B cell (primary cell): ENCODE measurements at places on chromosomes 11 and 22. TPM values are rescaled to one million over a fixed set of nuclear protein-coding genes. Genes with fewer than 3 reads are reported as not detected.

DNA sequence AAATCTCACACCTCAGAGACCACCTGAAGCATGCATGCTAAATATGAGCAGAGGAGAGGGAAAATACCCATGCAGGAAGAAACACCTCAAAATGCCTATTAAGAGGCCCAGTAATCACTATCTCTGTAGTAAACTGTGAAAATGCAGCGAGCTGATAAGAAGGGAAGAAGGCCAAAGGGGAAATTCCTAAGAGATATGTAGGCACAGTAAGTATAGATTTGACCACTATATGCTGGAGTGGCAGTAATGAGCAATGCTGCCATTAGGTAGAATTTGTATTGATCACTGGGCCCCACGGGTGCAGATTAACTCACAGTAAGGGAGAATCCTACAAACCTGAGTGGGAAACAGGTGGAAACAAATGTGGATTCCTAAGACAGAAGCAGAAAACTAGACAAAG is 1813.1 kb upstream of the RAG2 start:
- no peaks in the 10 kb centered on the region for H3K4me1 ChIP-seq
- H3K27ac ChIP-seq: no peak overlapping the region
- H3K4me3 ChIP-seq: no peak overlapping the region

DNA sequence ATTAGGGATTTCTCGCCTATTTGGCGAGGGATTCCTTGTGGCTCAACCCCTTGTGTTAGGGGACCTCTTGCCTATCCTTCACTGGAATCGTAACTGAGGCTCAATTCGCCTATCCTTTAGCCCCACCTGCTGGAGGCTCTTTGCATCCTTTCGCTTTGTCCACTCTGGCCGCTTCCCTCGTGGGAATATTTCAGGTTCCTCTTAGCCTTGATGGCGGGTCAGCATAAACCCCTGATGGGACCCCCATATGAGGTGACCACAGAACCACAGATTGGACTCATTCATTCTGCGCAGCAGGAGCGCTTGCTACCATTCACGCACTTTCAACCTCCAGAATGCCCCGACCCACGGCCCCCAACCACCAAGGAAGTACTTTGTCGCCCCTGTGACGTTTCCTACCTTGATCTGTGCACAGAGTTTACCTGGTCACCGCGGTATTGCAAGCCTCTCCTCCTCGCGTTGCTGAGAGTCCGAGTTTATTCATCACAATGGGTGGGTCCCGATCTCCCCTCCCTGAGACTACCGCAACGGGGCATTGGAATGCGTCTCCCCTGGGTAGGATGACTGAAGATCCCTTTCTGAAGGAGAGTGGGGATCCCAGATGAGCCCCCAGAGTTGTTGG is at the start of gene OR52N2:
TSS of gene OR52N2 (plus strand) at position 425 of the 622 bp plus-strand sequence. CDS start 11,412 bp downstream, outside the sequence.
- peak within 1 kb of the TSS; percentile 64 for H3K4me3 ChIP-seq
- no peaks in the 10 kb centered on the region for H3K36me3 ChIP-seq
- peaks cover 10% of the 10 kb centered on the region for H3K4me1 ChIP-seq
- H3K27me3 ChIP-seq: peaks cover 7% of the 10 kb centered on the region
- peak; percentile 84 for DNase-seq

GRCh38 chr11:37503411-37504059 is 905.5 kb upstream of the RAG2 start:
- no peaks in the 10 kb centered on the region for H3K36me3 ChIP-seq
- H3K4me1 ChIP-seq: no peaks in the 10 kb centered on the region
- H3K27me3 ChIP-seq: no peaks in the 10 kb centered on the region
- DNase-seq: no peak
- no peak overlapping the region for H3K4me3 ChIP-seq

- H3K4me1 ChIP-seq: no peaks in the 10 kb centered on the region
- DNase-seq: no peak
- no peaks in the 10 kb centered on the region for H3K36me3 ChIP-seq
- peaks cover 6% of the 10 kb centered on the region for H3K27me3 ChIP-seq
Observed at GRCh38 chr11:124897674-124898262, at the start of gene ROBO4. ROBO4 (minus strand) TSS chr11:124897865; CDS start chr11:124897795, 70 bp downstream.

TRPM5 gene
- not detected in 2 replicates for total RNA-seq

DNA sequence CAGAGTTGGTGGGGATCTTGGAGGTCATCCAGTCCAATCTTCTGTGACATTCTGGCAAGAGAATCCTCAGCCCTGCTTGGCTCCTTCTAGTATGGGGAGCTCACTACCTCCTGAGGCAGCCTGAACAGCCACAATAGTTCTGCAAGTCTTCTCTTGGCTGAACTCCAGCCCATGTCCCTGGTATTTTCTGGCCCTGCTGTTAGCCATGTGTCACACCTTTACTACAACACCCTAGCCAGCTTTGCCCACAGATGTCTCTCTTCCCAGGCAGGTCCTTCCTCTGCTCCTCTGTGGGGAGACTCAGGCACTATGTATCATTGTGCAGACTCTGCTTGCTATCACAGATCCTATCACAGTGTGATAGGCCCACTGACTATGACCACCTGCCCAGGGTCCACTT is 297.7 kb downstream of the CTTN start:
- H3K36me3 ChIP-seq: no peaks in the 10 kb centered on the region
- no peak for DNase-seq
- no peaks in the 10 kb centered on the region for H3K4me1 ChIP-seq
- no peak overlapping the region for H3K27ac ChIP-seq

DNA sequence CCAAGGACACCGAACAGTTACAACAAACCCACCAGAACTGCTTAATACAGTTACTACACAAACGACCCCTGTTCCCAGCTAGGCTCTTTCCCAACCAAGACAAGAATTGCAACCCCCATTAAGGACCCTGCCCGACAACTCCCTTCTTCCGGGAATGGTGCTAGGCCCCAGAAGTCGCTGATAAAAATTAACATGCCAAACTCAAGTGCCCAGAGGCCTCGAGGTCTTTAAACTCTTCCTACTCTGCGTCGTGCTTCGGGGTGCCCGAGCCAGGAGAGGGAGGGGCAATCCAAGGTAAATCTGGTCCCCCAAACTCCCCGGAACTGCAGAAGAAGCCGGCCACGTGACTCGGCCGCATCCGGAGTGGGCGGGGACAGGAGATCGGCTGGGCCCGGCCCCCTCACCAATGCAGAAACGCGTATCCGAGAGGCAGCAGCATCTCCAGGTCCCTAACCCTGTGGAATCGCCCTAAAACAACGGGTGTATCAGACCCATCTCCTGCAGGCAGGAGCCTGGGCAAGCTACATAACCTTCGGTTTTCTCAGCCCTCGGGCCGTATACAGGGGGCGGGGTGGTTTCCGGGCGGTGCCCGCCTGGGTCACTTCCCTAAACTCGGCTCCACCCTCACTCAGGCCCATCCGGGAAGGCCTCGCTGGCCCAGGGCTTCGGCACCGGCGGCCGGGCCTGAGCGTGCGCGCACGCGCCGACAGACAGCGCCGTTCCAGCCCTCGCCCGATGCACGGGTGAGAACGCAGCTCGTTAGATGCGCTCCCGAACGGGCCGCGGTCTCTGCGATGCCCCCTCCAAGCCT is 1.1 kb downstream of the CFL1 start:
- no peaks in the 10 kb centered on the region for H3K27me3 ChIP-seq
- H3K4me1 ChIP-seq: peaks cover 52% of the 10 kb centered on the region
- H3K27ac ChIP-seq: peak overlapping the region; percentile 71
- peak; percentile 91 for DNase-seq

THOC5 gene
- total RNA-seq: 59.1 and 66.2 TPM in 2 replicates

GRCh38 chr11:85626496-85626895 is 648 bp downstream of the DLG2 start:
- H3K27me3 ChIP-seq: no peaks in the 10 kb centered on the region
- H3K4me3 ChIP-seq: no peak overlapping the region
- H3K36me3 ChIP-seq: peaks cover 5% of the 10 kb centered on the region
- no peak for DNase-seq

DNA sequence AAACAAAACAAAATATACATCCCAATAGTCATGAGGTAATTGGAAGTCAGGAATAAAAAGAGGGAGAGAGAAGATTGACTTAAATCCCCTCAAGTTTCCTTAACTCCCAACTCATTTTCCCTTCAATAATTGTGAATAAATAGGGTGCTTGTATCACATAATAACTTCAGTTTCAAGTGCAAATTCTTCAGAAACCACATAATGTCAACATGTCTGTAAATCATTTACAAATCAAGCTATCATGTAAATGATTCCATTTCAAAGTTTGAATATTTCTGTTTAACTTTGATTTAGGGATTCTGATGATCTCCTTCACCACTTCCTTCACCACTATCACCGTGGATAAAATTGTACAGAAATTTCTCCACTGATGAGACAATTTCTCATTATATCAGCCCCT is 23.2 kb downstream of the CASP5 start:
- no peak overlapping the region for H3K4me3 ChIP-seq
- no peaks in the 10 kb centered on the region for H3K36me3 ChIP-seq
- no peak for DNase-seq
- no peaks in the 10 kb centered on the region for H3K4me1 ChIP-seq
- H3K27me3 ChIP-seq: no peaks in the 10 kb centered on the region
